ENCODE measurements at places on chromosomes 12 and 14.
A peak's percentile ranks its signal among the peaks of the same experiment; 100 is the strongest.

DNA sequence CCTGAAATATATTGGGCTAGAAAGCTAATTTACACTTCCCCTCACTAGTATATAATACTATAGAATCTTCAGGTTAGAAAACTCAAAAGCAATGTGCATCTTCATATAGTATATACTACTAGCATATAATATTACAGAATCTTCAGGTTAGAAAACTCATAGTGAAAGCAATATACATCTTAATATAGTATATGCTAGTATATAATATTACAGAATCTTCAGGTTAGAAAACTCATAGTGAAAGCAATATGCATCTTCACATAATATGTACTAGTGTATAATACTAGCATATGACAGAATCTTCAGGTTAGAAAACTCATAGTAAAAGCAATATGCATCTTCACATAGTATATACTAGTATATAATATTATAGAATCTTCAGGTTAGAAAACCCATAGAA is 329.6 kb downstream of the ZFP36L1 start:
- no peak for DNase-seq

GRCh38 chr12:2495417-2496112 is 299.2 kb upstream of the FKBP4 start:
- no peak for DNase-seq

DNA sequence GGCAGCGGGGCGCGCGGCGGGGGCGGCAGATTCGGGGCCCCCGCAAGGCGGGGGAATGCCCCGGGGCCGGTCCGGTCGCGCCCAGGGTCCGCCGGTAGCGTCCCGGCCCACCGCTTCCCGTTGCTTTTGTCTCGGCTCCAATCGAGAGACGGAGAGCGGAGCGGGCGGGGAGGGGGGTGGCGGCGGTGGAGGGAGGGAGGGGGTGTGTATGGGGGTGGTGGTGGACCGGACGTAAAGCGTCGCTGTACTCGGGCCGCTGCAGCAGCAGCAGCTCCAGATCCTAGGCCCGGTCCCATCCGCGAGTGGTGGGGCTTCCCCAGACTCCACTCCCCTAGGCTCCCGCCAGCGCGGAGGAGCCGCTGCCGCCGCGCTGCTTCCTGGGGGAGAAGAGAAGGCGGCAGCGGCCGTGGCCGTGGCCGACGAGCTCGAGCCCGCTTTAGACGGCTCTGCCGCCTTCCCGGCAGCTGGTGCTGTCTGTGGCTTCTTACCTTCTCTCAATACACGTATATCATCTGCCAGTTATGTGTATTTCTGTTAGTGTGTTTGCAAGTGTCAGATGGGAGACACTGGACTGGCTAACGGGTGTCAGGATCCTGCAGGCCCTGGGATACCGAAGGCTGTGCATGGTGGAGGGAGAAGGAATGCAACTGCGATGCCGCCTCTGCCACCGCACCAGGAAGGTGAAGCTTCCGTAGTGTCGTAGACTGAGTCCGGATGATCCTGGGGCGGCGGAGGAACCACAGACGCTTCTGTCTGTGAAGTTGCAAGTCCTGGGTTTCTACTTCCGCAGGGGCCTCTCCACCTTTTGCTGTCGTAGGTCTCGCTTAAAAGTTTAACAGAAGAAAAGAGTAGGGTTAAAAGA is 508 bp downstream of the CNOT2 start:
- DNase-seq = peak; percentile 68

GRCh38 chr12:50217202-50217601 is 50.0 kb upstream of the CERS5 start:
- no peak for DNase-seq

GRCh38 chr12:21615431-21615830 is 10.8 kb upstream of the GYS2 start:
- peak; percentile 25 for DNase-seq

- no peak for DNase-seq
Measured at GRCh38 chr12:75139196-75139595, 70.4 kb downstream of the KCNC2 start.

- DNase-seq = no peak
Measured at GRCh38 chr14:23582906-23583760, 4.5 kb upstream of the JPH4 start.

- DNase-seq = no peak
Measured at GRCh38 chr12:6218347-6218925, 18.2 kb downstream of the CD9 start.

DNA sequence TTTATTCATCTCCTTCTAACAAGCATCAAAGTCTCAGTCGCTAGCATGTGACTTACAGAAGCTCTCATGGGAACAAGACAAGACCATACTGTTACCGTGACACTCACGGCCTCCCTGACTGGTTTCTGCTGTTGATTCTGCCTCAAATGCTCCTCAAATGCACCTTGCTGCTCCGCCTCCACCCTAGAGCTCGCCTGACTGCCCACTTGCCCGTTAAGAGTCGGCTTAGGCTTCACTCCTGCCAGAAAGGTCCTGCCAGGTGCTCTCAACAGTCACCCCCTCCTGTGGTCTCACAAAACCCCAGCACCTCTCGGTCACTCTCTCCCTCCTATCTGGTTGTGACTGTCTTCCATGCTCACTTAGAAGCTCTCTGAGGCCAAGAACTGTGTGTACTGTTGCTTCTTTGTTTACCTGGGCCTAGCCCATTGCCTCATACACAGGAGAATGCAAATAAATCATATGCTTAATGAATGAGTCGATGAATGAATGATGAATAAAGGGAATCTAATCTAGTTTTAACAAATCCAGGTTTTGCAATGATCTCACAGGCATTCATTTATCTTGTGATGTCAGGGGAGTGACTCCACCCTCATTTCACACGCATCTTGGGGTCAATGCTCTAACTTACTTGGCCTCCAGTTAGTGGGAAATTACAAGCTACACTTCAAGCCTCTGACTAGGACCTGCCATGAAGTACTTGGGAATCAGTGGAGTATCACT is 41.3 kb downstream of the SSH1 start:
- DNase-seq = no peak

GRCh38 chr14:74492776-74493342 is at the start of gene NPC2:
TSS of gene NPC2 (minus strand) at chr14:74493305. CDS start at chr14:74493274, 31 bp downstream.
- DNase-seq = no peak

DNA sequence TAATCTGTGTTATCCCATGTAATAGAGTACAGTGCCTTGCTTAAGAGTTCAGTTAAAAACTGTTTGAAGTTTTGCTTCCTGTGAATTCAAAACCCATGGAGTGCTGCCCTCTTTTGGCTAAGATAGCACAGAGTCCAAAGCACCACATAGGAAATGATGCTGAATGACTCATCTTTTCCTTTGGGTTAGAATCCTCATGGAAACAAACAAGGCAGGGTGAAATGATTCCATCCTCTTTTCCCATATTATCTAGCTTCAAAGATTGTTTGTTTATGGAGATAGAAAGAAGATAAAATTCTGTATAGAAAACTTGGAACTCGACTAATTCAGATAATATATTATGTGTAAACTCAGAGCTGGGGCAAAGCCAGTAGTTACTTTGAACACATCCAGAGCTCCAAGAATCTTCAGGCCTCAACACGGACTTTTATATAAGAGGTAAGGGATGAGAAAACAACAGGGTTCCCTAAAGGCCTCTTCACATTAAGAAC is 87.4 kb downstream of the OTOGL start:
- DNase-seq = peak; percentile 18

DNA sequence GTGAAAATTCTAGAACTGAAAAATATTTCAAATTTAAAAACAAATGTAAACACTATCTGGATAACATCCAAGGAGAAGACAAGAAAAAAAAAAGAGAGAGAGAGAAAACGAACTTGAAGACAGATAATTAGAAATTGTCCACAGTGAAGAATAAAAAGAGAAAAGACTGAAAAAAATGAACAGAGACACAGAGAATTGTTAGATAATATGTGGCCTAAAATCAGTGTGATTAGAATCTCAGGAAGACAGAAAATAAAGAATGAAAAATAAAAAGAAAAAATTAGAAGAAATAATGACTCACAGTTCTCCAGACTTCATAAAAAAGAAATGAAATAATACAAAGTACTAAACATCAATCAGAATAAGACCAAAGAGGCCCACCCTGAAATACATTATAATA is 1209.3 kb downstream of the FSCB start:
- DNase-seq = no peak

GRCh38 chr14:94611179-94611578 is 1.0 kb upstream of the SERPINA3 start:
- no peak for DNase-seq

GRCh38 chr14:20732979-20733635 is 12.6 kb upstream of the EDDM3A start:
- DNase-seq = no peak

DNA sequence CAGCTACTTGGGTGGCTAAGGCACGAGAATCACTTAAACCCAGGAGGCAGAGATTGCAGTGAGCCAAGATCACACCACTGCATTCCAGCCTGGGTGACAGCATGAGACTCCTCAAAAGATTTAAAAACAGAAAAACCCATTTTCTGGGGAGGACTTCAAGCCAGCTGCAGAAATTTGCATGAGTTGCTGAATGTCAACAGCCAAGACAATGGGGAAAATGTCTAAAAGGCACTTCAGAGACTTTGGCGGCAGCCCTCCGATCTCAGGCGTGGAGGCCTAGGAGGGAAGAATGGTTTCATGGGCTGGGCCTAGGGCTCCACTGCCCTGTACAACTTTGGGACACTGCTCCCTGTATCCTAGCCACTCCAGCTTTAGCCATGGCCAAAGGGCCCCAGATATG is 177.8 kb upstream of the C14orf180 start:
- DNase-seq = no peak

Data from stimulated activated CD4-positive, alpha-beta T cell treated with anti-CD3 and anti-CD28 coated beads, Interleukin-4, amount 100 ng/mL, for 24 hours (primary cell).